ENCODE measurements at places on chromosomes 3 and 15. TPM values are rescaled to one million over a fixed set of nuclear protein-coding genes. Genes with fewer than 3 reads are reported as not detected.

DNA sequence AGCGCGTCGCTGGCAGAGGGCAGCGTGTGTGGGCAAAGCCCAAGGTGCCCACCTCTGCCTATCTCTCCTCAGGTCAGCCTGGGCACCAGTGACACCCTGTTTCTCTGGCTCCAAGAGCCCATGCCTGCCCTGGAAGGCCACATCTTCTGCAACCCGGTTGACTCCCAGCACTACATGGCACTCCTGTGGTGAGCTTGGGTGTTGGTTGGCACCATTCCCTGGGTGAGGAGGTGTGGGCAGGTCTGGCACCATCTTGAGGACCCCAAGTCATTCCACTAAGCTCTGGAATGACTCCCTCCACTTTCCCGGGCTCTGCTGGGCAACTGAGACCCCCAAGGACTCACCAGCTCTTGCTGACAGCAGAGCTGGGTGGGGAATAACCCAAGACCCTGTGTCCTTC is 28.5 kb downstream of the XYLB start:
- no peak for DNase-seq

- peak; percentile 51 for DNase-seq
Observed at GRCh38 chr3:48433472-48434118, 3.7 kb upstream of the PLXNB1 start.

FBXL22 gene
- total RNA-seq = 0.20 TPM

APOD gene
- 2.4 TPM for total RNA-seq

DISP2 gene
- under 0.01 TPM for total RNA-seq

DNA sequence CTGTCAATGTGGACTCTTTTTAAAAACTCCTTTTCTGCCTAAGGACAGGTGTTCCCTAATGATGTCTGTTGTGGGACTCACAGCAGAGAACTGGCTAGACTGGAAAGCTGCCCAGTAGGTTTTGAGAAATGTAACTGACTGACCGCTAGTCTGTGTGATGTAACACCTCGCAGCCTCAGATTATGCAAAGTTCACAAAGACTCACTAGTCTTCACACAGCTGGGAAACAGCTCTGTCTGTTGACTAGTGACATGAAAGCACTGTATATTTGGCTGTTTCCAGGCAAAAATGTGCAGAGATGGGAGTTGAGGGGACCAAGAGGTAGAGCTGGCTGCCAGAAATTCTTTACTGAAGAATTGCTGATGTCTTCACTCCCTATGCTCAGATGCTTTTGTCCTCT is 10.3 kb downstream of the PDZRN3 start:
- DNase-seq = no peak

GRCh38 chr3:100333970-100334487 is 528 bp upstream of the NIT2 start:
- DNase-seq = no peak

- DNase-seq = no peak
Observed at GRCh38 chr3:31974471-31974870, 6.6 kb downstream of the OSBPL10 start.

GRCh38 chr15:81003097-81003350 is 2.3 kb downstream of the TLNRD1 start:
- no peak for DNase-seq

DNA sequence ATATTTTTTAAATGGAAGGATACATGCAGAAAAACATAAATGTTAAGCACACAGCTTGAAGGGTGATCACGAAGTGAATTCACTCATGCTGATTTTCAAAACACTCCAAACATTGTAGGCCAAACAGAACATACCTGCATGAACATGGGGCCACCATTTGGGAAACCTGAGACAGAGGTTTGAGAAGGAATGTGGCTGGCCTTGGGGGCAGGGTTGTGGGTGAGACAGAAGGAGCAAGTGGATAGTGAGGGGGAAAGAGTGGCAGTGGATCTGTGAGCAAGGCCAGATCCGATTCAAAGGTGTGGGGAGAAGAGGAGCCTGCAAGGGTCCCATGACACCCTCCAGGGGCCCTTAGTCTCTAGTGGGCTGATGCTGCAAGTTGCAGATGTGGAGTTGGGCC is 94.9 kb downstream of the HMG20A start:
- no peak for DNase-seq

GRCh38 chr3:149390772-149391212 is 13.3 kb upstream of the TM4SF1 start:
- no peak for DNase-seq

- DNase-seq = peak; percentile 58
Observed at GRCh38 chr3:124584552-124585391, 145.5 kb upstream of the UMPS start.

DNA sequence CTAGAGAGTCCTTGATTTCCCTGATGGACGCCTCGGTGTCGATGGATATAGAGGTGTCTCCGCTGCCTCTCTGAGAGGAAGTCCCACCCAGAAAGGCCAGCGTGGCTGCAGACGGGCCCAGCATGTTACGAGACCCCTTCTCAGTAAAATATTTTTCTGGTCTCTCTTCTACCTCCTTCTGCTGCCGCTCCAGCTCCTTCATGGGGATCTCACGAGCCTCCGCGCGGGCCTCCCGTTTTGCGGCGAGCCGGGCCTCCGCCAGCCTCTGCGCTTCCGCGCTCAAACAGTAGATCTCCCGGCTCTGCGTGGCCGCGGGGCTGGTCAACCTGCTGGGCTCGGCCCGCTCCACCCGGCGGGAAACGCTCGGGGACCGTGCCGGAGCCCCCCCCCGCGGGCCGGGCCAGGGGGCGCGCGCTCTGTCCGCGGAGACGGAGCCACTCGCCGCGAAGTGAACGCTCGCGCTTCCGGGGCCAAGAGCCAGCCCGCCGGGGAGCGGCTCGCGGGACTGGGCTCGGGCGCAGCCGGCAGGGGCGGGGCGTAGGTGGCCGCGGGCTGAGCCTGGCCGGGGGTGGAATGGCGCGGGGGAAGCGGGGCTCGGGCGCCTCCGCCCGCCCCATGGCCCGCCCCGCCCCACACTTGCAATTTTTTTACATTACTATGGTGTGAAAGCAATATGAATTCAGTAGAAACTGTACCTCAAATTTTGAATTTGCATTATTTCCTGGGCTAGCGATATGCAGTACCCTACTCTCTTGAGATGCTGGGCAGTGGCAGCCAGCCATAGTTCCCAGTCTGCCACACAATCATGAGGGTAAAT is 10.2 kb upstream of the KCNMB3 start:
- peak; percentile 60 for DNase-seq

- no peak for DNase-seq
Observed at GRCh38 chr15:92970656-92971055, 70.5 kb downstream of the CHD2 start.

DNA sequence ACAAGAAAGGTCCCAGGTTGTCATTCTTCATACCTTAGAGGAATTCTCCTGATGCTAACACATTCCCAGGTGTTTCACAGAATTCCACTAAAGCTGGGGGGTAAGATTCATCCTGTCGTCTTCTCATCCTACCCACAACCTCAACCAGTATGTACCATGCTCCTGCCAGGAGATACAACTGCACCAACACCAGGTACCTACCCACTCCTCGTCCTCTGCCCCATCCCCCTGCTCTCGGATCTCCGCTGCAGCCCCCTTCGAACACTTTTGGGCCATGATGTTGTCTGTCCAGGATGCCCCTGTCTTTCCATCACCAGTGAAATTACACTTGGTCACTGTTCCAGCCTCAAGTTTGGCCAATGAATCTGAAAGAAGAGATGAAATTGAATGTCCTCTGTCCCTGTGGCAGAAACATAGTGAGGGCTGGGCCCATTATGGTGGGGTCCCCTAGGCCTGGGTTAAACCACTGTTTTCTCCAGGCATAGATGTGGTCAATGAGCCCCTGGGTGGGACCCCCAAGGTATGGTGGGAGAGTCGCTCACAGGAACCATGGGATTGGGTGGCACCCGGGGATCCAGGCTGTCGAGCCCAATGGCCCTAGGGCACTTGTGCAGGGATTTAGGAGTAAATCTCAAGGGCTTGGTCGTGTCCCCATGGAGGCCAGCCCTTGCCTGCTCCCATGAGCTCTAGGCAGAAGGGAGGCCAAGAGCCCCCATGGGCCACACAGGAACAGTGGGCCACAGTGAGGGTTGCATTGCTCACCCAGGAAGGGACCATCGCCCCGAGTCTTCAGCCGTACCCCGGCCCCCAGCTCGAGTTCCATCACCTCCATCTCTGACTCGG is 9.4 kb upstream of the AP3S2 start:
- no peak for DNase-seq

ISL2 gene
- total RNA-seq = 0.40 TPM

DNA sequence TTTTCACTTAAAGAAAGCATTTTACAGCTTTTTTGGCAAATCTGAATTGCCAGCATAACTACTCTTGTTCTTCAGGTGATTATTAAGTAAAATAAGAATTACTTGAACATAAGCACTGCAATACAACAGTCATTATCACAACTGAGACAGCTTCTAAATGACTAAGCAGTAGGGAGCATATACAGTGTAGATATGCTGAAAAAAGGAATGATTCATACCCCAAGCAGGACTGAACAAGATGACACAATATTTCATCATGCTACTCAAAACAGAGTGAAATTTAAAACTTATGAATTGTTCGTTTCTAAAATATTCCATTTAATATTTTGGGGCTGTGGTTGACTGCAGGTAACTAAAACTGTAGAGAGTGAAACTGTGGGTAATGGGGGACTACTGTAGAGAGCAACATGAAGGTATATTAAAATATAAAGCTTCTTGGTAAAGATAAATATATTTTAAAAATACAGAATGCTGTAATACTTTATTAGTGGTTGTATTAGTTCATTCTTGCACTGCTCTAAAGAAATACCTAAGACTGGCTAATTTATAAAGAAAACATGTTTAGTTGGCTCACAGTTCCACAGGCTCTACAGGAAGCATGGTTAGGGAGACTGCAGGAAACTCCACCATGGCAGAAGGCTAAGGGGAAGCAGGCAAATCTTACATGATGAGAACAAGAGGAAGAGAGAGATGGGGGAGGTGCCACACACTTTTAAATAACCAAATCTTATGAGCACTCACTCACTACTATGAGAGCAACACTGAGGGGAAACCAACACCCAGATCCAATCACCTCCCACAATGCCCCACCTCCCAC is 84.8 kb downstream of the DCLK3 start:
- DNase-seq = no peak

SNX22 gene
- total RNA-seq = 0.20 TPM

IMPG2 gene
- 0.99 TPM for total RNA-seq

- no peak for DNase-seq
Observed at GRCh38 chr15:68582864-68583263, 4.1 kb downstream of the CORO2B start.

TRNT1 gene
- total RNA-seq = 31.0 TPM

DNA sequence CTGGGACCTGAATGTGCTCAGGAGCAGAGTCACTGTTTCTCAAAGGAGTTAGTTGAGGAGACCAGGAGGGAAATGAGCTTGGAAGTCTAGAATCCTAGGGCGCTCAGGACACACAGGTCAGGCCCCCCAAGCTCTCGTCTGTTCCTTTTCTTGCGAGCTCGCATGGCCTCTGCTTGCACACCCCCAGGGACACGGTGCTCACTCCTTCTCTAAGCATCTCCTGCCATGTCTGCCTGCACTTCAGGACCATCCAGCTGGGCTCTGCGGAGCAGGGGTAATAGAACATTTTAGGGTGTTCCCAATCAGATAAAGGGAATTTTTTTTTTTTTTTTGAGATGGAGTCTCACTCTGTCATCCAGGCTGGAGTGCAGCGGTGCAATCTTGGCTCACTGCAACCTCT is 213.2 kb downstream of the XXYLT1 start:
- no peak for DNase-seq

DNA sequence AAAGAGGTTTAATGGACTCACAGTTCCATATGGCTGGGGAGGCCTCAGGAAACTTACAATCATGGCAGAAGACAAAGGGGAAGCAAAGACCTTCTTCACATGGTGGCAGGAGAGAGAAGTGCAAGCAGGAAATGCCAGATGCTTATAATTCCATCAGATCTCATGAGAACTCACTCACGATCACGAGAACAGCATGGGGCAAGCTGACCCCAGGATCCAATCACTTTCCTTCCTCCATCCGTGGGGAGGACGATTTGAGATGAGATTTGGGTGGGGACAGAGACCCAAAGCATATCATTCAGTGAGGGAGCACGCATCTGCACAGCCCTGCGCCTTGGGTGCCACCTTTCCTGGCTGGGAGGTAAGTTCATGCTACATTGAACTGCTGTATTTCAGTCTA is 234.1 kb upstream of the ATP10A start:
- DNase-seq = no peak

ERICH6 gene
- total RNA-seq = not detected

DNA sequence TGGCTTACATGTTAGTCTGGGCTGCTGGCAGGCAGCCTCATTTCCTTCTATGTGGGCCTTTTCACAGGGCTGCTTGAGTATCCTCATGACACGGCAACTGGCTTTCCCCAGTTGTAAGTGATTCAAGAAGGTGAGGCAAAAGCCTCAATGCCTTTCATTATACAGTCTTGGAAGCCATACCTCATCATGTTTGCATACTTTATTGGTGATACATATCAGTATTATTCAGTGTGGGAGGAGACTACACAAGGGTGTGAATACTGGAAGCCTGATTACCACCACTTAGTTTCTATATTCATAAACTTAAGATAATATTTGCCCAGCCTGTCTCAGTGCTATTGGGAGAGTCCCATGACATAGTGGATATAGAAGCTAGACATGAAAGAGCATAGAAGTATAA is 346.8 kb downstream of the SOX2 start:
- no peak for DNase-seq

CEP19 gene
- total RNA-seq = 5.6 TPM

GRCh38 chr3:47424434-47425382 is 43.9 kb downstream of the PTPN23 start:
- DNase-seq = no peak

DNA sequence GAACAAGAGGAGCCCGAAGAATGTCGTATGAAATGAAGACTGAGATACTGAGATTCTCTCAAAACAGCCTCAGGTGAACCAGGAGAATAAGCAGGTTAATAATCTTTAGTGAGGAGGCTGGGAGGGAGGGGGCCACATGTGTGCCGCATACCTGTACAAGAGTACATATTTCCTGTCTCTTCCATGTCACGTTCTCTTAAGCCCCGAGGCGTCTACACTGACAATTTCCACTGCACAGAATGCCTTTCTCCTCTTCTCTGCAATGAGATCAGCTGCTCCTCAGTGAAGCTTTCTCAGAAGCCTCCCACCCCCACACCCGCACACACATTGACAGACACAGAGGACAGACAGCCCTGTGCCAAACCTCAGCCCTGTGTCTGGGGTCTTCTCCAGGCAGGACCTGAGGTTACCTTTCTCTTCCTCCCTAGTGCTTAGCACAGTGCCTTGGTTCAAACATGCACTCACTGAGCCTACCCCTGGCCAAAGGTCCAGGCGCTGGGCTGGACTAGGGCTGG is 55.4 kb downstream of the PDZRN3 start:
- DNase-seq = no peak

- peak; percentile 72 for DNase-seq
Observed at GRCh38 chr15:92883163-92883875, 16.8 kb upstream of the CHD2 start.

DNA sequence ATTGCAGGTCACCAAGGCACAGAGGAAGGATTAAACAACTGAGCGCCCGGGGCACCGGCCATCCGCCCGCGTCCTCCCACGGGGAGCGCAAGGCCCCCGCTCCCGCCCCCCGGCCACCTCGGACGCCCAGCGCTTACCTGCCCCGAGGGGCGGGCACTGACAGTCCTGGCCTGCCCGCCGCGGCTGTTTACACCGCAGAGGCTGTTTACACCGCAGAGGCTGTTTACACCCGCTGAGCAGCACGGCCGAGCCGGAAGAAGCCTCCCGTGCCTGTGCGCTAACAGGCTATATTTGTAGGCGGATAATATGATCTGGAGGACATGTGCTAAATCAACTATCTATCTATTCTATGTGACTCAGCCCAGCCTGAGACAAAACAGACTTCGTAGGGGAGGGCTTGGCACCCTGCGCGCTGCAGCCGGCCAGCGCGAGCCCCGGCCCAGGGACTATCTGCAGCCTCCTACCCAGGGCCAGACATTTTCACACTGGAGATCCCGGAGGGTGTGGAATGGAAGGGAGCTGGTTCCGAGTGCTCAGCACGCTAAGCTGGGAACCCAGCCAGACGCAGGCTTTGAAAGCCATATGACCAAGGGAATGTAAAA is at the start of gene LRRC2:
TSS of gene LRRC2 (minus strand) at position 263 of the 602 bp plus-strand sequence. CDS start 14,711 bp downstream, outside the sequence.
- peak; percentile 35 for DNase-seq
